Naive thymus-derived CD8-positive, alpha-beta T cell (primary cell): ENCODE measurements at places on chromosomes 16 and 17. TPM values are rescaled to one million over a fixed set of nuclear protein-coding genes. Genes with fewer than 3 reads are reported as not detected.

CTRB1 gene
- not detected for total RNA-seq

PPL gene
- total RNA-seq, result not detected

ABAT gene
- 10.0 TPM for total RNA-seq

DNA sequence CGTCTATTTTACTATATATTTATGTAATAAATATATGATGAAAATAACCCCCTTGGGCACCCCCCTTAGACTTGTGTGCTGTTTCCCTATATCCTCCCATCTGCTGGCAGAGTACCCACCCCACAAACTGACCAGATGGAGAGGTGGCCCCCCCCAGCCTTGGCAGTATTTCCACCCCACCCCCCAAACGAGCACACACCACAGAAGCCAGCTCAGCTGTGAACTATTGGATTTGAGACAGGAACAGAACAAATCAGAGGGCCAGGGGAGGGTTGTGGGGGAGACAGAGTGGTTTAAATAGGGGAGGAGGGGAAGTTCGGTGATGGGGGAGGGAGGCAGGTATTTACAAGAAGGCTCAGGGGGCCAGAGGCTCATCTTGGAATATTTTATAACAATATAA lies 7.8 kb downstream of the NR1D1 start:
- no peak for DNase-seq

- no peak for DNase-seq
These were observed 45.4 kb downstream of the SOX8 start for GRCh38 chr16:1026784-1027500.

STAC2 gene
- total RNA-seq, result 0.27 TPM

GRCh38 chr16:55588799-55589198 lies 22.3 kb downstream of the CAPNS2 start:
- no peak for DNase-seq

- no peak for DNase-seq
These were observed 1226.0 kb downstream of the CDH8 start for GRCh38 chr16:60810250-60810649.

DNA sequence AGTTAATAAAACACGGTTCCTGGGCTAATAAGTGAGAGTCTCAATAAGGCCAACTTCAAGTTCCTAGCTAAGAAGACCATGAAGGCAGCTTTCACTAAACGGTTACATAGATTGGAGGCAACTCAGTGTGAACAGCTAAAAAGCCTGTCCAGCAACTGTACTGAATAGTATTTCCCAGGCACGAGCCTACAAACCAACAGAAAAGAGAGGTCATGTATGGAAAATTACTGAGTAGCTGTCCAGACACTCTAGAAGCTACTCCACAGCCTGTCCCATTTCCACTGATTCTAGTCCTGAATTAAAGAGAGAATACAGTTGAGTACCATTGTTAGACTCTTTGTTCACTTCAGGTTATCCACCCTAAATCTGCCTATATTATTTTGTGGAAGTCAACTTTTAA lies 36.5 kb upstream of the C17orf78 start:
- DNase-seq, result no peak

CCDC40 gene
- 4.8 TPM for total RNA-seq
